ENCODE measurements at places on chromosomes 2 and 18.

- DNase-seq = no peak
These were observed 50.4 kb downstream of the CTAGE1 start for GRCh38 chr18:22367303-22367702.

GRCh38 chr2:128503399-128504245 lies 185.0 kb upstream of the HS6ST1 start:
- no peak for DNase-seq

GRCh38 chr18:22221350-22221749 lies 52.0 kb downstream of the GATA6 start:
- DNase-seq = no peak

- DNase-seq = no peak
These were observed 32.6 kb upstream of the CHMP1B start for GRCh38 chr18:11818486-11819203.

GRCh38 chr18:48932822-48933510 lies 17.8 kb downstream of the SMAD7 start:
- no peak for DNase-seq

GRCh38 chr2:235493402-235493774 lies 455 bp upstream of the AGAP1 start:
- no peak for DNase-seq

DNA sequence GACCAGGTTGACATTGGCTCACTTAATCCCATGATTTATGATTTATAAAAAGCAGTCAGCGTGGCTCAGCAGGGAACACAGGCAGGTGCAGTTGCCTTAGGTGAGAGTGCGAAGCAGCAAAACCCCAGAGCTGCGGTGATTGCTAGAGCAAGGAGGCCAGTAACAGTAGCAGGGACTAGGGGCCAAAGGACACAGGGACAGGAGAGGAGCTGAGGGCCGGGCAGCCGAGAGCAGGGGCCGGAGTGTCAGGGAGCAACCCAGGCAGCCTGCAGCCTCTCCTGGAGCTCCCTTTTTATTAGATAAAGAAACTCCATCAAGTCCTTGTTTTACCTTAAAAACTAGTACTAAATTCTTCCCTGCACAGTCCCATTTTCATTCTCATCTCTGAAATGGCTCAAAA lies 4.3 kb downstream of the MC2R start:
- no peak for DNase-seq

- no peak for DNase-seq
These were observed 65.8 kb downstream of the ALMS1 start for GRCh38 chr2:73451263-73451972.

DNA sequence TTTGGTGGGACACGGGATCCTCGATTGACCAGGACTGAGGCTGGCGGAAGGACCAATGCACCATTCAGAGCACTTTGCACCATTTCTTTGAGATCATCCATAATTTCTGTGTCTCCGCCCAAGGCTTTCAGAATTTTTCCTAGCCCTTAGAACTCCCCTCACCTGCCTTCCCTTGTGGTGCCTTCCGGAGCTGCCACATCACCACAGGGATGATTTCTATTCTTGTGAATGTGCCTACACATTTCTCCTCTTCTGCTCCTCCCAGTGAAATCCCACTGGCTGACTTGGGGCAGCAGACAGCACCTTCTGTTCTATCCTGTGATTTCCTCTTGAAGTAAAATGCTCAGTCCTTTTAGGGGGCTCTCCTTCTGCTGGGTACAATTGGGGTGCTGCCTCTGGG lies 11.2 kb downstream of the ACOXL start:
- DNase-seq = no peak

GRCh38 chr2:26628561-26629345 lies 12.4 kb downstream of the CIB4 start:
- no peak for DNase-seq

- no peak for DNase-seq
These were observed 38.7 kb downstream of the KCNE4 start for GRCh38 chr2:223090540-223091235.

GRCh38 chr2:3303583-3304406 lies 73.8 kb downstream of the EIPR1 start:
- peak; percentile 59 for DNase-seq

- DNase-seq = no peak
These were observed 567 bp downstream of the VWA3B start for GRCh38 chr2:98087447-98088020.

DNA sequence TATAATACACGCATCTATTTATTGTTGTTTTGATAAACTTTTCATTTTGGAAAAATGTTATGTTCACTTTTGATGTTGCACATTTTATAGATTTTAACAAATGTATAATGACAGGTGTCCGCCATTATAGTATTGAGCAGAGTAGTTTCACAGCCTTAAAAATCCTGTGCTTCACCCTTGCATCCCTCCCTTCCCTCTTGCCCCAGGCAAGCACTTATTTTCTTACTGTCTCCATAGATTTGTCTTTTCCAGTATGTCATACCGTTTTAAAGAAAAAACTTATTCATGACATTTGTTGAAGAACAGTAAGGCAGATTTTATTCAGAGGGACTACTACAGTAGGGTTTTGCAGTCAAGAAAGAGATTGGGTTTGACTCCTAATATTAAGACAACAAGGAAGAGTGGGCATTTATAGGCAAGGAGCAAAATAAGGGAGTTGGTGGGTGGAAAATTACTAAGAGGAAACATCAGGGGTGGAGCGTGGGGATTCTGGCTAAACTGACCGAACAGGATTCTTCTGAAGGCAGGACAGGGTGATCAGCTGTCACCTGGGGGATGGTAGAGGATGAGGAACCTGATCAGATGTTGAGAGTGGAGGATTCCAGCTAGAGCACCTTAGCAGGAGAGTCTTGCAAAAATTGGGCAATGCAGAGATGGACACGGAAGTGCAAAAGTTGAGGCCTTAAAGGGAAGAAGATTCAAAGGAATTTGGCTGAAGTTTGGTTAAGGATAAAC lies 108.8 kb downstream of the NCK2 start:
- DNase-seq = no peak

DNA sequence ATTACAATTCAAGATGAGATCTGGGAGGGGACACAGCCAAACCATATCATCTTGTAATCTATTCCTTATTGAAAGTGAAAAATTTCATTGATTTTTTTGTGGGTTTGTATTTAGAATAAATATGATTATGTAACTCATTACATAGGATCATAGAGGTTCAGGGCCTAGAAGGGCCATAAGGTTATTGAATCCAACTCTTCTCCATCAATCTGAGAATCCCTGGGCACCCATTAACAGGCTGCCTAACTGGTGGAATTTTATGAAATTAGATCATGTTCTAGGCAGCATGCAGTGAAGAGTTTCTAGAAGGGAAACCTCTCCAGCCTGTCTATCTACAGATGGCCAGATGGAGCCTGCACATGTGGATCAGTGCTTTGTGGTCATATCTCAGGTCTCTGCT lies 6.3 kb upstream of the APOB start:
- DNase-seq = no peak

- no peak for DNase-seq
These were observed 7.5 kb upstream of the MOCOS start for GRCh38 chr18:36179562-36180355.

DNA sequence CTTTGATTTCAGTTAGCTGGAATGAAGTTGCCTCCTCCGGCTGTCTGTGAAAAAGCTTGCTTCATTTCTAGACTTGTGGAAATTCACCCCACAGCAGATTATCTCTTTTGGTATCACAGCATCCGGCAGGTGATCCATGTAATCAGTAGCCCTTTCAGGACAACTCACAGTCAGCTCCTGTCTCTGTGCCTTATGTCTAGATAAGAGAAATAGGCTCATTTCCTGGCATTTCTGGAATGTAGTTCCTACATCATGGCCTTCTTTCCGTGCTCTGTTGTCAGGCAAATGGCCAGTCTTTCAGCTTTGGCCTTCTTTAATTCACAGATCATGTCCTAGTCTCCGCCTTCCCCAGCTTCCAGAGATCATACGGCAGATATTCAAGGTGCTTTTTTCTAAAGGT lies 455.4 kb downstream of the NUP35 start:
- no peak for DNase-seq

- no peak for DNase-seq
These were observed 25.8 kb downstream of the CIB4 start for GRCh38 chr2:26615336-26615859.

DNA sequence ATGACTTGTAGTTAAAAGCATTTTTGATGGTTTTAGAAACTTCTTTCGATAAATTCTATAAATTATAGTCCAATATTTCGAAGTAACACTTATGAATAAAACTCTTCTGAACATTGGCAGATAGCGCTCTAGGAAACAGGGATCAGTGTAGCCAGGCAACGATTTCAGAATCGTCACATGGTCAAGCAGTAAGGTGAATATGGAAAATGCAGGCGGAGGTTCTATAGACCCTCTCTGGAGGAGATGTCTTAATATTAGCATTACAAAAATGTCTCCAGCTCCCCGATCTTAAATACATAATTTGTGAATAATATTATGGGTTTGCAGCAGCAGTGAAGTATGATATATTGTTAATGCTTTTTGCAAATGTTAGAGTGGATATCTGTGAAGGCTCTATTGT lies 310.3 kb downstream of the SS18 start:
- DNase-seq = no peak

GRCh38 chr2:190219186-190219585 lies 100.4 kb downstream of the HIBCH start:
- DNase-seq = no peak

DNA sequence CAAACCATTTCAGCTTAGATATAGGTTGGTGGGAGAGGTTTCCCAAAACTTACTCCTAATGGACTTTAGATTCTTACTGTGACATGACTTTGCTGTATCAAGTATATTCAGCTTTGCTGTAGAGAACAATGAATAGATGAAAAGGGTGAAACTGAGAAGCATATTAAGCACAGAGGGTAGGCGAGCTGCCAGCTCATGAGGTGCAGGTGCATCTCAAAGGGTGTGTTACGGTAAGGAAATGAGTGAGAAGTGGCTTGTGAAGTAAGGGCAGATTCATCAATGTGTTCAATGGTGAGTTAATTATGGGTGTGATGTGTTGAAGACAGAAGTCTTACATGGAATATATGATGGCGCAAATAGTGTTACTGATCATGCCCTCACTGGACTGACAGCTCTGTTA lies 49.3 kb downstream of the CD8B2 start:
- DNase-seq = no peak

GRCh38 chr18:51011709-51012108 lies 18.3 kb upstream of the SMAD4 start:
- DNase-seq = no peak

DNA sequence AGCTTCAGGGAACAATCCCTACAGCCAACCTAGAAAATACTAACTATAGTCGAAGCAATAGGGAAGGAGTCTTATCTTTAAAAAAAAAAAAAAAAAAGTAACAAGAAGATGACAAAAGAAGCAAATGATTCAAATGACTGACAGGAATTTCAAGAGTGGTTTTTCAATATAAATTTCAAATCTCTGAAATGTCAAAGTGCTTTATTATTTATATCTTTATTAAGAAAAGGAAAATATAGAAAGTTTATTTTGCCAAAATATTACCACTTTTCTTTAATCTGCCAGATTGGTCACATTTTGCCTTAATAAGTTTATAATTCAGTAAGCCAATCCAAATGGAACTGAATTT lies 63.5 kb upstream of the HNRNPA3 start:
- DNase-seq = no peak

GRCh38 chr2:3651691-3652648 lies 6.0 kb upstream of the ALLC start:
- DNase-seq = peak; percentile 19

GRCh38 chr2:18987592-18988073 lies 370.8 kb downstream of the OSR1 start:
- DNase-seq = no peak

DNA sequence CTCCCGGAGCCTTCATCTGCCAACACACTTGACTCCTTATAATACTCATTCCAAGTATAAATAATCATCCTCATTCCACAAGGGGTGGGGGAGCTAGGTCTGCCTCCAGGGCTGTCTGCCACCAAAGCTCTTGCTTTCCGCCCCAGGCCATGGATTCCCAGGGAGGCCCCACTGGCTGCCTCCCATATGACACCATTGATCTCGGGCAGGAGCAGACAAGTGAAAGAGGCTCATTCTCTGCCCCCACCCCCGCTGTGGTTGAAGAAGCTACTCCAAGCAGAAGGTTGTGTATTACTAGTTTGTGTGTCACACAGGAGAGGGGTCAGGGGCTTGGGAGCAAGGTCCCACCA lies 99.5 kb downstream of the MRO start:
- DNase-seq = no peak

GRCh38 chr18:55861266-55861665 lies 273.3 kb upstream of the TCF4 start:
- DNase-seq = no peak

DNA sequence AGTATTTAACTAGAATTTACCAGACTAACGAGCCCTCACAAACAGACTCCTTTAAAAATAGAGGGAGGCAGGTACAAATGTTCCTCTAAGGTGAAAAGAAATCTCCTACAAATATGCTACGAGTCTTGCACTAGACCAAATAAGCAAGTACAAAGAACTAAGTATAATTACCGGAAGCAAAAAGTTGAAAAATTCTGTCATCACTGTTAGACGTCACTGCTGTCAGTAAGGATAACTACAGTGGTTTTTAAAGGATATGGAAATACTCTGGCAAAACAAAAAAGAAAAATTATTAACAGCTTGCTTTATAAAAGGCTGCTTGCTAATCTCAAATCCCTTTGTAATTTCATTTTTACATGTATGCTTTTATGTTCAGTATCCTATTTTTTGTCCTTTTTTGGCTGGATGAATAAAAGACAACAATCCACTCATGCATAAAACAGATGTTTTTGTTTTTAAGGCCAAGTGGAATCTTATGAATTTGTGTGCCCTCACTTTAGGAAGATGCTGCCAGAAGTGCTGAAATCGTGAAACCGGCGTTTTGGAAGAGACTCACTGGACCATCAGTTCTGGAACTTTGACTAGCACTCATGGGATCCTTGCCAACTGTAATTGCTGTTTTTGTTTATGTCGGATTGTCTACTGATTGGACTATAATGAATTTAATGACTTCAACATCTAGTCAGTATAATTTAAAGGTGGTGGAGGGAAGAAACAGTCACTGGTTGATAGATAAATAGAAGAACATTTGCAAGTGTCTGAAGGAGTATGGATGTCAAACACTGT lies 6.7 kb downstream of the ZNF521 start:
- DNase-seq = no peak

DNA sequence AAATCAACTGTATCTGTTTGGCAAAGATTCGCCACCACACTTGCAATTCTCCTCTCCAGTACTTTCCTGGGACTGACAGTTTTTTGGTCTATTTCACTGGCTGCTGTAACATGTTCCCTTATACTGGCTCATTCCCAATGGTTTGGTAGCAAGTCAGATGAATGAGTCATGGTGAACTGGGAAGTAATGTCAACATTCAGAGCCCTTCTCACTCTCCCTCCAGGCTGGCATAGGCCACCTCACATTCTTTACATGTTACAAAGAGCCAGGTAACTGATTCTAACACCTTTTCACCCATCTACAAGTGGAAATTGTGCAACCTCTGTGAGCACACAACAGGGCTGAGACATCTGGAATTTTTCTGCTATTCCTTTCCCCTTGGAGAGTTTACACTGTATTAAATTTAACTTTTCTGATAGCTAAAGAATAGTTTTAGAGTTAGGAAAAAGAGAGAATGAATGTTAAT lies 111.3 kb upstream of the TLK1 start:
- DNase-seq = no peak

Data from stimulated activated CD8-positive, alpha-beta memory T cell treated with anti-CD3 and anti-CD28 coated beads, Interleukin-12 subunit alpha, Interleukin-12 subunit beta, amount 100 ng/mL, for 4 hours (primary cell).